A549 treated with ZK216348 at 1 μM for 4 hours (cell line): ENCODE measurements at places on chromosomes 4 and X. TPM values are rescaled to one million over a fixed set of nuclear protein-coding genes. Genes with fewer than 3 reads are reported as not detected.

Gene PHKA2
- total RNA-seq = 10.7 to 16.2 TPM (median 14.3 TPM) in 5 replicates

Gene SSX2B
- not detected in 5 replicates for total RNA-seq

Gene RHOXF2B
- not detected in 5 replicates for total RNA-seq

Gene NPY2R
- not detected in 5 replicates for total RNA-seq

Gene PPP2R2C
- total RNA-seq = 26.6 to 40.8 TPM (median 36.9 TPM) in 5 replicates

Gene TIGD2
- total RNA-seq = 4.3 to 6.4 TPM (median 5.3 TPM) in 5 replicates

Gene EDA2R
- 10.7 to 14.9 TPM (median 12.2 TPM) in 5 replicates for total RNA-seq

Gene MAGEB17
- total RNA-seq = not detected in 5 replicates
